ENCODE measurements at places on chromosomes 13 and 19.
A peak's percentile ranks its signal among the peaks of the same experiment; 100 is the strongest.

- no peak for DNase-seq
Observed at GRCh38 chr13:32669030-32669646, 82.9 kb downstream of the PDS5B start.

GRCh38 chr19:8307965-8308866 lies at the start of gene CD320:
Gene CD320 (minus strand): TSS chr19:8308358. CDS start chr19:8308290, 68 bp downstream.
- peak; percentile 87 for DNase-seq

- DNase-seq = no peak
Observed at GRCh38 chr13:40026174-40026585, 370.7 kb downstream of the COG6 start.

DNA sequence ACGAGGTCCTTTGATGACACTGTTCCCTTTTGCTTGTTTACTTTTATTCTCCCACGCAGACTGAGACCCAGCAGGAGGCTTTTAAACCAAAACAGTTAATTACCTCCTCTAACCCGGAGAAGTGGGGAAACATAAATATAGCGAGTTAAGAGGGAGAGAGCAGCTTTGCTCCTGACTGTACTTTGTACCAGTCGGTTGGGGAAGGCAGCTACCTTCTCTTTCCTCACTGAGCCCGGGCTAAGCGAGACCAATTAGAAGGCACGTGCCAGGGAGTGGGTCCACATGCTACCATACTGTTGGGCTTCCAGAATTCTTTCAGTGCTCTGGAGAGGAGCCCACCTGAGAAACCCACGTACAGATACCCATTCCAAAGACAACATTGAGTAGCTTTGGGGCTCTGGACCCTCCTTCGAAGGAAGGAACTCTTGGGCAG lies 124.2 kb downstream of the ZIC5 start:
- no peak for DNase-seq

DNA sequence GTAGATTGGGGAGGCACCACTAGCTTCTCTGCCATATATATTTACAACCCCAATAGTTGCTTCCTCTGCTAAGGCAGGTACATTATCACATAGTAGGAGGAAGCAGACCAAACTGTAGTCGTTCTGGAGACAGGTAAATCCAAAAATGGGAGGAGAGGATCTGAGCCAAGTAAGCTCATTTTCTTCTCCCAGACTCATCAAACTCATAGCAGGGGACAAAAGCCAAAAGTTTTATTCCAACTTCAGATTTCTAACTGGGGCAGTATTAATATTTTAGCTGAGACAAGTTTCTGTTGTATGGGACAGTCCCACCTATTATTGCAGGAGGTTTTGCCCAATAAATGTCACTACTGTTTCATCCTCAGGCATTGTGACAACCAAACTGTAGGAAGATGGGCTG lies 7.8 kb upstream of the IGSF23 start:
- no peak for DNase-seq

DNA sequence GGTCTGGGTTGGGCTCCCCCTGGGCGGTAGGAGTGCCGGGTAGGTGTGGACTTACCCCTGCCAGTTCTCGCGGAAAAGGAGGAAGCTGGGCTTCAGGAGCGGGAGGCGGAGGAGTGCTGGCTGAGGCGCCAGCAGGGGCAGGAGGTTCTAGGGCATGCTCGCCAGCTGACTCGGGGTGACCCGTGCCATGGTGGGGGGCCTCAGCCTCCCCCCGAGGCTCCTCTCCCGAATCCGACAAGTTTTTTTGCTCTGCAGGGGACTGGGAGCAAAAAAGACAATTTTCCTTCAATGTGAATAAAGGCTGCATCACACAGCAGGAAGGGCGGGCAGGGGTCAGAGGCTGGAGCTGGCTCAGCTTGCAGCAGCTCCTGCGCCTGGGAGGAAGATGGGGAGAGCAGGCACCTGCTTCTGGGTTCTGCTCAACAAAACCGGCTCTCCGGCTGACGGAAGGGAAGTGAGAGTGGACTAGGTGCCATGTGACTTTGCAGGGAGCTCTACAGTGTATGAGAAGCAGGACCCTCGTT lies 26.5 kb downstream of the RANBP3 start:
- DNase-seq = peak; percentile 46

GRCh38 chr13:95335667-95336066 lies 34.4 kb upstream of the ABCC4 start:
- DNase-seq = no peak

DNA sequence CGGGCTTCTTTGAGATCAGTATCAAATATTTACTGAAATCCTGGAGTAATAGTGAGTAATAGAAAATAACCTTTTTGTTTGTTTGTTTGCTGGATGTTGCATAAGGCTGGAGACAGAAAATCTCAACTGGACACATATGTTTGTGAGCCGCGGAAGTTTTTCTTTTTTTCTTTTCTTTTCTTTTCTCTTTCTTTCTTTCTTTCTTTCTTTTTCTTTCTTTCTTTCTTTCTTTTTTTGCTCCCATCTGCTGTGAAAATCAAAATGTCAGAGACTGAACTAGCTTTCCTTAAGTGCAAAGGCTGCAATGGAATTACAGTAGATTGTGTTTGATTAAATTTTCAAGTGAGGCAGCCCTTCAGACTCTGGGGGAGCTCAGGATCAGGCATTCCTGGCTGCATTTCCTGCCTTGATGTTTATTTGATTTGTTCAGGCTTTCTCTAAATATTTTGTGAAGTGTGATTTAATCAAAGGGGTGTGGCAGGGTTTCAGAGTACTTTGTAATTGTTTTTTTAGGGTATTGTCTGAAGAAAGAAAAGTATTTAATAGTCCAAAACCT lies 319 bp downstream of the FRY start:
- DNase-seq = no peak

DNA sequence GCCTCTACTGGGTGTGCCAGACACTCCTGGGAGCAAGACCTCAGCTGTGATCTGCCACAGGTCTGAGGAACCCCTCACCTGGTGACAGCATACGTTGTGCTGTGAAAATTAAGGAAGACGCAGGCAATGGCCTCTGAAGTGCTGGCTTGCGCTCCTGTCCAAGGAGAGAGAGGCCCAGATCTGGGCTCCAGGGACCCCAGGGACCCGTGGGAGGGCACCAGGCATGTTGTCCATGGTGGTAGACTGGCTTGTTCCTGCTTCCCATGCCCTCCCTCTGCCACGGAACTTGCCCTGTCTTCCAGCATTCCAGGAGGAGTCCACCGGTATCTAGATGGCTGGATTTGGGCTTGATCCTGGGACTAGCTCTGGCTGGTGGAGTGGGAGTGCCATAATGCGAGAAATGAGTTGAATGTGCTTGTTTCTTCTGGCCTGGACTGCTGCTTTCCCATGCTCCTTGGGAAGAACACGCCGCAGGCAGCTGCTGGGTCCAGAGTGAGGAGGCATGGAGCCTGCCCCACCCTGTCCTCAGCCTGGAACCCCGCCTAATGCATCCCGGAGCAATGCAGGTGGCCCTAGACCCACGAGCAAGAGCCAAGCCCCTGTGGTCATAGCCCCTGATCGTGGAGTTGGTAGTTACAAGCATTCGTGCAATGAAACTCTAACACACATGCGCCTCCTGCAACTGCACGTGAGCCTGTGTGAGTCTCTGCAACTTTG lies 190.2 kb downstream of the TEX29 start:
- DNase-seq = no peak

GRCh38 chr13:100039740-100040139 lies 49.2 kb upstream of the PCCA start:
- DNase-seq = no peak

DNA sequence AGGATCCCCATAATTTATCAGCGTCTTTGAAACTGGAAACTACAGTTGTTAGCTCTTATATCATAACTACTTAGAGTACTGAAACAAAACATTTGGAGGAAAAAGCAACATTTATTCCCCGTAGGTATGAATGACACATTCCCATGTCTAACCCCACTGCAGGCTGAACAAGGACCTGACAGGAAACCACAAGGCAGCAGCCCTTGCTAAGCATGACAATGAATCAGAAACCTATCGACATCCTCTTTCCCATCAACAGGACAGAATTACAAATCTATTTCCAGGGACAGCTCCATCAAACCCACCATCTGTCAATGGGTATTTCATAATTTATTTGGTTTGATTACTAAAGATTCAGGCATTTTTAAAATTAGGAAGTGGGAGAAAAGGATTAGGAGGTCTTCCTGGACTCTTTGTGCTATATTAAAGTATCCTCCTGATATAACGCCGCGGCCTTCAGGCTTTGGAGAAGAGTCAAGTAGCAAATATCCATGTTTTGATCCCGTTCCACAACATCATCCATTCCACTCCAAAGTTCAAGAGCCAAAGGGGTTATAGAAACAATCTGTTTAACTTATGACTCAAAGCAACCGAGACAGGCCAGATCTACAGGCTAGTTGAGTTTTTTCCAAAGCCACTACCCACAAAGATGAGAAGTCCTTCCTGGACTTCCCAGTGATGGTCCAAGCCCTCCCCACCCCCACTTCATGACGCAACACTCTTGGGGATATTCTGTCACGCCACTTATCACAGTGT lies 51.1 kb downstream of the FAM216B start:
- DNase-seq = no peak

- no peak for DNase-seq
Observed at GRCh38 chr13:102968572-102969228, 97.5 kb downstream of the SLC10A2 start.

- no peak for DNase-seq
Observed at GRCh38 chr19:3692141-3693024, 7.9 kb downstream of the PIP5K1C start.

GRCh38 chr19:47284324-47284899 lies 9.7 kb downstream of the INAFM1 start:
- no peak for DNase-seq

DNA sequence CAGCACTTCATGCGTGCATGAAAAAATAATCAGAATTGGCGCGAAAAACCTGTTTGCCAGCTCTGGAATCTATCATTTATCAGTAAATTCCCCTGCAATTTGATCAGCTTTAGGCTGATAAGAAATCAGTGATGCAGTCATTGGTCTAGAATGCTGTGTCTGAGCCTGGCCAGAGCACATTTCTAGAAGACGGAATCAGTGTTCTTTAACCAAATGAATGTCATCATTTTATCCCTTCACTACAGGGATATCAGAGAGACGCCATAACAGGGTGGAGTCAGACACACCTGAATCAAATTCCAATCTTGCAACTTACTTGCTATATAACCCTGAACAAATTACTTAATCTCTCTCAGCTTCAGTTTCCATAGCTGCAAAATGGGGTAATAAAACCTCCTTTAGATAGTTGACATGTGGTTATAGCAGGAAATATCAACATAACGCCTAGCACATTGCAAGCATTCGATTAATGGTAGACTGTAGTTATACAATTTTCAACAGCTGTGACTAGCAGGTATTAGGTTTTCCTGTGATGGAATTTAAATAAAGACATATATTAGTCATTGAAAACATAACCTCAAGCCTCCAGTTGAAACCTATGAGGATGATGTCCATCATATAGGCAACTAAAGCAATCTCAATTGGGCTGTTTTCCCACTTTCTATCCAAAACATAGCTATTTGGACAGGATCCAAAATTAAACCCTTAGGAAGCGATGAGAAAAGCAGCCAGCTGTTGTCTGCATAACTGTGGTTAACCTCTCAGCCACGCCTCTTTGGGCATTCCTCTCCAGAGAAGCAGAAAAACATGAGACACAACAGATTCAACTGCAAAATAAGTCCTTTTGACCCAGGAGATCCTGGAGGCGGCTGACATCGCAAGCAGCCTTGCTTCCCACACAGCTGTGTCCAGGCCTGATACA lies 51.6 kb upstream of the UBL3 start:
- DNase-seq = no peak

DNA sequence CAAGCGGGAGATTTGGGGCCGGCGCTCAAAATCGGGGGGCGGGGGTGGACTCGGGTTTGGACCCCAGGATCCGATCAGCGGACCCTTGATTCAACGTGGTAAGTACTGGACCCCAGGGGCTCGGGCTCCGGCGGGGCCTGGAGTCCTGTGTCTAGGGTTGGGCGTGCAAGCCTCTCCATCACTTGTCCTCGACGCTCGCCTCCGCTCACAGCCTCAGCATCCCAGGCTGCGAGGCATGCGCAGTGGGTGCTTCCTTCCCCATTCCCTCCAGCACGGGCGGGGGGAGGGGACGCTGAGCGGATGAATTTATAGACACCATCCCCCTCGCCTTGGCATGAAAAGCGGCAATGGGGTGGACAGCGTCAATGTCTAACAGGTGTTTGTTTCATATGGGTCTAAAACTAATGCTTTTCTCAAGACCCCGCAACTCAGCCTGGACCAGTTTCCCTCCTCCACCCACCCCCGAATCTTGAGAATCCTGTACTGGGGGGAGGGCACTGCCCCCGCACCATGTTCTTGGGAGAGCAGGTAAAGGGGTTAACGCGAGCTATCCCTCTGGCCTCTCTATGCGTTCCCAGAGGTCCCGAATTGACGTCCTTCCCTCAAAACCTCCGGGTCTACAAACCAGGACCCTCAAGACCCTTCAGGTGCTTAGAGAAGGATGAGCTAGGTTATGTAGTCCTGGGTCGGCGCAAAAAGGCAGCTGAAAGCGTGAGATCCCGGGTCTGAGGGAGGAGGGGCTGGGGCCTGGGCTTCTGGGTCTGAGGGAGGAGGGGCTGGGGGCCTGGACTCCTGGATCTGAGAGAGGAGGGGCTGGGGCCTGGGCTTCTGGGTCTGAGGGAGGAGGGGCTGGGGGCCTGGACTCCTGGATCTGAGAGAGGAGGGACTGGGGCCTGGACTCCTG lies 579 bp downstream of the CPT1C start:
- peak; percentile 78 for DNase-seq

- no peak for DNase-seq
Observed at GRCh38 chr19:56474308-56474707, 2.8 kb downstream of the ZNF667 start.

GRCh38 chr13:112711528-112712265 lies 21.9 kb downstream of the ATP11A start:
- DNase-seq = peak; percentile 93

GRCh38 chr19:3062165-3063105 lies at the start of gene TLE5:
Gene TLE5 (minus strand): TSS chr19:3062495. CDS start chr19:3062200, 295 bp downstream.
- no peak for DNase-seq

DNA sequence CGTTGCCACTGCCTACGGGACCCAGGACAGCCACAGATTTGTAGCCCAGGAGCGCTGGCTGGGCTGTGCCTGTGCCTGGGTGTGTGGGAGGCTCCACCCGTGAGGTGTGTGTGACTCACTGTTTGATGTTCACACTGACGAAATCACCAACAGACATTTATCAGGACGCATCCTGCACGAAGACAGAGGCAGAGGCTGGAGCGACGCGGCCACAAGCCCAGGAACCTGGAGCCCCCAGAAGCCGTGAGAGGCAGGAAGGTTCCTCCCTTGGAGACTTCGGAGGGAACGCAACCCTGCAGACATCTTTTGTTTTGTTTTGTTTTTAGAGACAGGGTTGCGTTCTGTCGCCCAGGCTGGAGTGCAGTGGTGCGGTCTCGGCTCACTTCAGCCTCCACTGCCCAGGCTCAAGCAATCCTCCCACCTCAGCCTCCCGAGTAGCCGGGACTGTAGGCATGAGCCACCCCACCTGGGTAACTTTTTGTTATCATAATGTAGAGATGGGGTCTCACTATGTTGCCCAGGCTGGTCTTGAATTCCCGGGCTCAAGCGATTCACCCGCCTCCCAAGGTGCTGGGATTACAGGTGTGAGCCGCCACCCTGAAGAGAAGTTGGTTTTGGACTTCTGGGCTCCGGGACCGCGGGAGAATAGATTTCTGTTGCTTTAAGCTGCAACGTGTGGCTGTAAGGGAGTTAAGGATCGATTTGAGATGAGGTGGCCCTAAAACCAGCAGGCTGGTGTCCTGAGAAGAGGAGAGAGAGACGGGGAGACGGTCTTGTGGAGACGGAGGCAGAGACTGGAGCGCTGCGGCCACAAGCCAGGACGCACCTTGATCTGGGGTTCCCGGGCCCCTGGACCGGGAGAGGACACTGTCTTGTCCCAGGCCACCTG lies 24.9 kb upstream of the WDR18 start:
- DNase-seq = no peak
